ENCODE measurements at places on chromosomes 1 and 21.

- no peak for DNase-seq
- no peak overlapping the region for H3K4me3 ChIP-seq
- H3K27me3 ChIP-seq, result no peaks in the 10 kb centered on the region
- no peaks in the 10 kb centered on the region for H3K36me3 ChIP-seq
- H3K4me1 ChIP-seq, result peaks cover 10% of the 10 kb centered on the region
- H3K27ac ChIP-seq, result no peak overlapping the region
These were observed 35.1 kb upstream of the DISC1 start for GRCh38 chr1:231591466-231591865.

DNA sequence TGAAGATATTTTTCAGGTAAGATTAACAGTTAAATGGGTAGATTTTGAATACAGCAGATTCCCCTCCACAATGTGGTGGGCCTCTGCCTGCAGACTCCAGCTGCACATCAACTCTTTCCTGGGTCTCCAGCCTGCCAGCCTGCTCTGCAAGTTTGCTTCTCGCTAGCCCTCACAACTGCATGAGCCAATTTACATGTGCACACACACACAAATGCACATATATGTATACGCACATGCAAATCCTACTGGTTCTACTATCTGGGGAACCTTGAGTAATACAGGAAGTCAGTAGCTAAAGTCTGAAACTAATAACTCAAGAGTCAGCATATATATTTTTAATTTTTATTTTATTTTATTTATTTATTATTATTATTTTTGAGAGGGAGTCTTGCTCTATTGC lies 34.8 kb upstream of the QSOX1 start:
- H3K27ac ChIP-seq, result no peak overlapping the region
- DNase-seq, result no peak
- no peak overlapping the region for H3K4me3 ChIP-seq
- H3K27me3 ChIP-seq, result no peaks in the 10 kb centered on the region

DNA sequence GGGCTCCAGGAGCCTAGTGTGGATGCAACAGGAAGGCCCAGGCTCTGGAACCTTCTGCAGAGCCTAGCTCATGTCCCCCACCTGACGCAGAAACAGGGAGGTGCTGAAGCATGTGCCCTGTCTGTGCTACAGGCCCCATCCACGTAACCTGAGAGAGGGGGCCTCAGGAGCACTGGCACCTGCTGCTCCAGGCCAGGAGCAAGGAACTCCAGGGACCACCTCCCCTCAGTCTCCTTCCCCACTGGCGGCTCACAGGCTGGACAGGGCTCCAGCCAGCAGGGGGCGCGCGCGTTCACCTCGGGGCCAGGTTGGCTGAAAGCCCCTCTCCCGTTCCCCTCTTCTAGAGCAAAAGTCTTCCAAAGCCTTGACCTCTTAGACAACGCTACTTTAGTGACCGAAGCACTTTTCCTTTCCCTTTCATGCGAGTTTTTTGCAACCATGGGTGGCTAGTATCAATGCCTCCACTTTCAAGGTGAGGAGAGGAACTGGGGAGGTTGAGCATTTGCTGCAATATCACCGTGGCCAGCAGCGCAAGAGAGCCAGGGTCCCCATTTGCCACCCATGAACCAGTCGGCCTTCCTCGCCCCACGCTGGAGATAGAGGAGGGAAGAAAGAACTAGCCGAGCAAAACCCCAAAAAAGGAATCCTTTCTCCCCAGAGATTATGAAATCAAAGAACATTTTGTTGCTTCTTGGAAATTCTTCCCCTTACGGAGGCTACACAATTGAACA lies 52.4 kb upstream of the GPR157 start:
- peak overlapping the region; percentile 66 for H3K27ac ChIP-seq
- peak overlapping the region; percentile 70 for H3K4me3 ChIP-seq
- peak; percentile 74 for DNase-seq
- peaks cover 6% of the 10 kb centered on the region for H3K4me1 ChIP-seq
- peaks cover 1% of the 10 kb centered on the region for H3K36me3 ChIP-seq

- no peak overlapping the region for H3K4me3 ChIP-seq
- DNase-seq, result peak; percentile 16
- H3K27ac ChIP-seq, result no peak overlapping the region
- peaks cover 13% of the 10 kb centered on the region for H3K4me1 ChIP-seq
These were observed 3.8 kb downstream of the HMGB4 start for GRCh38 chr1:33867684-33868083.

GRCh38 chr1:44012941-44013609 lies 18.2 kb downstream of the SLC6A9 start:
- H3K4me3 ChIP-seq, result no peak overlapping the region
- H3K27ac ChIP-seq, result no peak overlapping the region

GRCh38 chr1:31381394-31382294 lies 8.8 kb upstream of the FABP3 start:
- H3K4me1 ChIP-seq, result no peaks in the 10 kb centered on the region
- peaks cover 16% of the 10 kb centered on the region for H3K27me3 ChIP-seq
- no peak overlapping the region for H3K4me3 ChIP-seq
- DNase-seq, result no peak
- no peaks in the 10 kb centered on the region for H3K36me3 ChIP-seq
- no peak overlapping the region for H3K27ac ChIP-seq

GRCh38 chr1:40648200-40648599 lies 17.3 kb downstream of the RIMS3 start:
- H3K36me3 ChIP-seq, result no peaks in the 10 kb centered on the region
- H3K27me3 ChIP-seq, result peaks cover 3% of the 10 kb centered on the region
- H3K27ac ChIP-seq, result no peak overlapping the region
- no peak overlapping the region for H3K4me3 ChIP-seq

Data from activated CD8-positive, alpha-beta T cell treated with anti-CD3 and anti-CD28 coated beads for 36 hours (primary cell).